ENCODE measurements at places on chromosomes 3 and 15. TPM values are rescaled to one million over a fixed set of nuclear protein-coding genes. Genes with fewer than 3 reads are reported as not detected.

DNA sequence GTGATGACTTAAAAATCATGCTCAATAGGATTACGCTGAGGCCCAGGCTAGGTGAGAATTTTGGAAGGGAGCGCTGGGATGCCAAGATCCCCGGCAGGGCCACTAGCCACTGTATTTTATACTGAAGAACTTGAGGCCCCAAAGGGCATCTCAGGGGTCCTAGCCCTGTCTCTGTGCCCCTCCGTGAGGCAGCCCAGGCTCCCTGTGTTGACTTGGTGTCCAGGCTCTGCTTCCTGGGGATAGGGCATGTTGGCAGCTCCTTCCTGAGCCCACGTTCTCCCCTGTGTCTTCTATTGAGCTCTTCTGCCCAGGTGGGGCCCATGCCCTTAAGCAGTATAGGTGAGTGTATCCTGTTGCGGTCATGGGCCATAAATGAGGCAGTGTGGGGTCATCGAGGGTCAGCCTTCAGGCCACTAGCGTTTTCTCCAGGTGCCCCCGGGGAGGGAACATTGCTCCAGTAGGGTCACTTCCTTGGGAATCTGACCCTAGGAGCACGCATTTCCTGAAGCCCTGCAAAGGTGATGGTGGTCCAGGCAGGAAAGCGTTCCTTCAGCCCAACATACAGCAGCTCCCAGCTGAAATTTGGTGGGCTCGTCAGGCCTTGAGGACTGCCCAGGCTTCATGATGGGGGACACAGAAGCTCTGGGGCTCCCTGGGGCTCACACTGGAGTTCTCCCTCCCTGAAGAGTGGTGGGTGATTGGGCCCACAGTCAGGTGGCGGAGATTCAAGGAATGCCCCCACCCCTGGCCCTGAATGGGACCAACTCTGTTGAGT is 189.4 kb downstream of the UBE3A start:
- no peak for DNase-seq

GRCh38 chr15:95880031-95880570 is 450.4 kb upstream of the NR2F2 start:
- no peak for DNase-seq

GRCh38 chr3:167941234-167941995 is 154.3 kb downstream of the GOLIM4 start:
- DNase-seq = no peak

The GOLGA8J gene
- total RNA-seq = not detected

DNA sequence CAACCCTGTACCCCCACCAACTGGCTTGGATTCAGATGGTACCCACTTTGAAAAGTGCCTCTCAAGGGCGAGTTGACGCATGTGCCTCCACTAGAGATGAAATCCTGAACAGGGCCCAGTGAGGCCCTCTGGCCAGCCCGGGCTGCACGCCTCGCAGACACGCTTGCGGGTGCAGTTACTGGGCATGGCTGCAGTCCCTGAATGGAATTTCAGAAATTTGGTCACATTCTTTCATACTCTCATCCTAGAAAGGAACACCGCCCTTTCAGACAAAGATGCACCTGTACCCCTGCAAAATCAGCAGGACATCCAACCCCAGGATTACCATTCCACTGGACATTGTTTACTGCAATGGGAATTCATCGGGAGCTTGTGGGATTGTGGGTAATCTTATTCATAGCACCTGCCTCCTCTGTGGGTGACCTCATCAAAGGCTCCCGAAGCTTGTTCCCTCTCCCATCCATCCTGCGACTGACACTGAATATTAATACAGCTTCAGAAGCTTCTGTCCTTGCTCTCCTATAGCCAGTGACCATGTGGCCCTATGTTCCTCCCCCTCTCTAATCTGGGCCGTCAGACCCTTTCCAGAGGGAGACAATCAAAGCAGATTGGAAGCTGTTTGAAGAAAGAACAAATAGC is 42.5 kb upstream of the TPM1 start:
- no peak for DNase-seq

The CKMT1B gene
- not detected for total RNA-seq

The PLA2G4E gene
- total RNA-seq = not detected

DNA sequence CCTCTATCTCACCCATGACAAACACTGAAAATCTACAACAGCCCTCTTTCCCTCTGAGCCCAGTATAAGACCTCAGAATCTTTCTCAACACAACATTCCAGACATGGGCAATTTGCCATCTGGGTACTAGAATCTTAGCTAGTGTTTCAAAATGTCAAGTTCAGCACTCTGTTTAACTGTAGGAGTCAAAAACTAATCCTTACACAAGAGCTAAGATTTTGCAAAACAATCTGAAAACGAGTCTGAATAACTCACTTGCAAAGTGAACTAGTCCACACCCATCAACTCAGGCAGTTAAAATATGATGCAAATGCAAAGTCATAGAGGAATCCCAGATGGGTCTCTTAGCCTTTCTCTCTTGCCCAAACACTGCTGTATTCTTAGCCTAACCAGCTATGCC is 67.8 kb downstream of the GPR176 start:
- no peak for DNase-seq

- DNase-seq = no peak
Observed at GRCh38 chr3:113141543-113141942, 69.8 kb upstream of the BOC start.

- no peak for DNase-seq
Observed at GRCh38 chr3:21067031-21067813, 683.8 kb downstream of the ZNF385D start.

DNA sequence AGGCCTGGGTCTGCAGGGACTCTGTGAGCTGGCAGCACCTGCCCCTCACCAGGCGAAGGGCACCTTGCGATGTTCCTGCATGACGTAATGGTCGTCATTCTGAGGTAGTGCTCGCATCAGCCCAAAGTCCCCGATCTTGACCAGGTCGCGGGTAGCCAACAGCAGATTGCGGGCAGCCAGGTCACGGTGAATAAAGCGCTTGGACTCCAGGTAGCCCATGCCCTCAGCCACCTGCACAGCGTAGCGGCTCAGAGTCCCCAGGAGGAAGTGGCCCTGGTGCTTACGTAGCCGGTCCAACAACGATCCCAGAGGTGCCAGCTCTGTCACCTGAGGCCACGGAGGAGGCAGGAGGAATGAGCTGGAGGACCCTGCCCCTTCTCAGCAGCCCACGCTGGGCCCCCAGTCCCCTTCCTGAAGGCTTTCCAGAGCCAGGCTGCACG is 26.3 kb downstream of the TNK2 start:
- DNase-seq = no peak

The MNS1 gene
- total RNA-seq = 0.41 TPM

The ZIC1 gene
- not detected for total RNA-seq

The SYNM gene
- total RNA-seq = 0.09 TPM

DNA sequence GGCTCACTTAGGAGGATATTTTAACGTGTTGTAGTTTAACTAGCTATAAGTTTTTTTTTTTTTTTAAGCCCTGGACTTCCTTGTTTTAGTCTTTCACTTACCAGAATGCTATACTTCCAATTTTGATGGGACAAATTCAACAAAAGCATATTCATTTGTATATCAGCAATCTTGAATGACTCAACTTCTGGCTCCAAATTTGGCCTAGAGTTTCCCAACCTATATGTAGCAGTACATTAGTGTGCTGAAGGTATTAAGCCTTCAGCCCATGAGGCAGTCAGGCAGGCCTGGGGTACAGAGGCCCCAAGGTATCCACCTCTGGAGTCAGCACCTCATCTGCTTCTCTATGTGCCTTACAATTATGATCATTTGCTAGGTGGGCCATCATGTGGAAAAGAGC is 5.9 kb downstream of the PBRM1 start:
- no peak for DNase-seq

DNA sequence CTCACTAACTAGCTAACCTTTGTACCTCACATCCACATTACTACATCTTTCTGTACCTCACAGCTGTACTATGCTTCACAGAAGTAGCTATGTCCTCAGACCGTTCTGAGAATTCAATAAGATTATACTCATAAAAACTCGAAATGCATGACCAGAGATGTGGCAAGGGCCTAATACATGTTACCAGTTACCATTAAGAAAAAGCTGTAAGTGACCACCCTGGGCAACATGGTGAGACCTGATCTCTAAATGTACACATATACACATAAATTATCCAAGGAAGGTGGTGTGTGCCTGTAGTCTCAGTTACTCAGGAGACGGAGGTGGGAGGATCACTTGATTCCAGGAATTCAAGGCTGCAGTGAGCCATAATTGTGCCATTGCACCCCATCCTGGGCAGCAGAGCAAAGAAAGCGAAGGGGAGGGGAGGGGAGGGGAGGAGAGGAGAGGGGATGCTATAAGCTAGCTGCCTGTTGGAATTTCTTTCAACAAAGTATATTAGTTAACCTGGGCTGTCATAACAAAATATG is 482.6 kb upstream of the ZNF717 start:
- DNase-seq = no peak

All from activated CD4-positive, alpha-beta T cell treated with anti-CD3 and anti-CD28 coated beads for 36 hours (primary cell).